ENCODE measurements at places on chromosomes 7 and 10.
A peak's percentile ranks its signal among the peaks of the same experiment; 100 is the strongest.

GRCh38 chr7:127208351-127208750 lies 44.4 kb downstream of the GRM8 start:
- no peak for DNase-seq

- no peak for DNase-seq
Observed at GRCh38 chr10:100731407-100732240, 13.8 kb upstream of the PAX2 start.

GRCh38 chr10:78742730-78743615 lies 325.8 kb upstream of the ZMIZ1 start:
- DNase-seq: no peak

DNA sequence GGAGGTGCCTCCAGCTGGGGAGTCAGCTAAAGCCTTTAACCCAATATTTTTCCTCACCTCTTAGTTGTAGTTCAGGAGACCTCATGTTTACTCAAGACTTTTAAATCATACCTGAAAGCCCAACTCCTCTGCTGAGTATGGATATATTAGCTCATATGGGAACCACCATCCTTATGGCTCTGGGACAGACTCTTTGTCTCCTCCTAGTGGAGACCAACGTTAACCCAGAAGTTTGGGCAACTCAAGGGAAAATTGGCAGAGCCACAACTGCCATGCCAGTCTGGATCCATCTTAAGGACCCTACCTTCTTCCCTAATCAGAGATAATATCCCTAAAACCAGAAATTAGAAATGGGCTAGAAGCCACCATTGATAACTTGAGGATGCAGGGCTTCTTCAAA lies 80.8 kb downstream of the TMEM106B start:
- DNase-seq: no peak

- DNase-seq: no peak
Observed at GRCh38 chr10:103718247-103718620, 137.1 kb downstream of the SH3PXD2A start.

GRCh38 chr7:80971225-80971624 lies 52.4 kb upstream of the SEMA3C start:
- no peak for DNase-seq

DNA sequence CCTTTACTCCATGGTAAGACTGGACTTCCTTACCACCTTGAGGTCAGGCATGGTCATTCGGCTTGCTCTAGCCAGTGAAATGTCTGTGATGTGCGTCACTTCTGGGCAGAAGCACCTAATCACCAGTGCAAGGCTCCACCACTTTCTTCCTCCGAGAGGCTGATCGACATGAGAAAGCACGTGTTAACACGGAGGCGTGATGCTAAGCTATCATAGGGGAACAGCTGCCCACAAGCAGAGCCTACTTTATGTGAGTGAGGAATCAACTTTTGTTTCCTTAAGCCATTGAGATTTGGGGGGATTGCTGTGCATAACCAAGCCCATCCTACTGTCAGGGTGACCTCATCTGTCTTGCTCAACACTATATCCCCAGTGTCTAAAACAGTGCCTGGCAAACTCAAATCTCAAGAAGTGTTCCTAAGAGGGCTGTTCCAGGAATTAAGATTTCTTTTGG lies 23.1 kb upstream of the SAR1A start:
- DNase-seq: no peak

GRCh38 chr7:93530701-93531100 lies 43.8 kb downstream of the CALCR start:
- no peak for DNase-seq

DNA sequence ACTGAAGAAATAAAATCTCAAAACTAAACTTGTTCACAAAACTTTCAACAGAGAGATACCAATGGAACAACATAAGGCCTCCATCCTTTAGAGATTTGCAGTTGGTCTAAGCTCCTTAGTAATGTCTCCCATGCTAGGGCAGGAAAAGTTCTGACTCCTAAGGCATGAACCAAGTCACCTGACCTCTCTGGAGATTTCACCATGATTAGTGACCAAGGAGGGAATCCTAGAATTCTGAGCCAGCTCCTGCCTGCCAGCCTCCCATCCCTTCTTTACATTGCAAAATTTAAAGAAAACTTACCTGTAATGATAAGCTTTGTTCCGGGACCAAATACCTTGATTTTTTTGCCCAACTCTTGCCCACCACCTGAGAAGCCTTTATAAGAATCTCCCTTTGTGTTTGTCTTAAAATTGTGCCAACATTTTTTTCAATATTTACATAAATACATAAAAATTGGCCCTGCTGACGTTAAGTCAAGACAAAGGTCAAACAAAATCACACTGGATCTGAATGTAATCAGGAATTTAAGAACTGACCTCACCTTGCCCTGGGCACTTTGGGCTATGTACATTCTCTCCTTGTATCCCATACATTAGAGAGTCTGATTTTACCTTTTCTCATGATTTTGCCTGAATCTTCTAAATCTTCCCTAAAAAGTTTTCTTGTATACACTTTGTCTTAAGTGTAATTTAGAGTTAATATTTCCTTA lies at the start of gene TARP:
TARP (minus strand) TSS at position 351 of the 710 bp plus-strand sequence.
- DNase-seq: no peak

DNA sequence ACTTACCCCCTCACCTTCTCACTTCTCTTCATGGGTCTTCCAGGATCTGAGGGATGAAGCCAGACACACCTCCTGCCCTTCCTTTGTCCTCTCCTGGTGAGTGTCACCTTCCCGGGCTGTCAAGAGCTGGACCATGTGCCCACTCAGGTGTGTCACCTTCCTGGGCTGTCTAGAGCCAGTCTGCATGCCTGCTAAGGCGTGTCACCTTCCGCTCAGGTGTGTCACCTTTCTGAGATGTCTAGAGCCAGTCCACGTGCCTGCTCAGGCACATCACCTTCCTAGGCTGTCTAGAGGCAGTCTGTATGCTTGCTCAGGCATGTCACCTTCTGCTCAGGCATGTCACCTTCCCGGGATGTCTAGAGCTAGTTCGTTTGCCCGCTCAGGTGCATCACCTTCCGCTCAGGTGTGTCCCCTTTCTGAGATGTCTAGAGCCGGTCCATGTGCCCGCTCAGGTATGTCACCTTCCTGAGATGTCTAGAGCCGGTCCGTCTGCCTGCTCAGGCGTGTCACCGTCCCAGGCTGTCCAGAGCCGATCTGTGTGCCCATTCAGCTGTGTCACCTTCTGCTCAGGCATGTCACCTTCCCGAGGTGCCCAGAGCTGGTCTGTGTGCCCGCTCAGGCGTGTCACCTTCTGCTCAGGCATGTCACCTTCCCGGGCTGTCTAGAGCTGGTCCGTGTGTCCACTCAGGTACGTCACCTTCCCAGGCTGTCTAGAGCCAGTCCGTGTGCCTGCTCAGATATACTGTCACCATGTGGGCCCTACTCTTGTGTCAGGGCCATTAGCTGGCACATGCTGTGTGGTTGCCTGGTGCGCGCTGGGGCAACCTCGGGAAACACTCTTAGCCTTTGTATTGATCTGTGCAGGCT lies 245.3 kb downstream of the EBF3 start:
- no peak for DNase-seq

DNA sequence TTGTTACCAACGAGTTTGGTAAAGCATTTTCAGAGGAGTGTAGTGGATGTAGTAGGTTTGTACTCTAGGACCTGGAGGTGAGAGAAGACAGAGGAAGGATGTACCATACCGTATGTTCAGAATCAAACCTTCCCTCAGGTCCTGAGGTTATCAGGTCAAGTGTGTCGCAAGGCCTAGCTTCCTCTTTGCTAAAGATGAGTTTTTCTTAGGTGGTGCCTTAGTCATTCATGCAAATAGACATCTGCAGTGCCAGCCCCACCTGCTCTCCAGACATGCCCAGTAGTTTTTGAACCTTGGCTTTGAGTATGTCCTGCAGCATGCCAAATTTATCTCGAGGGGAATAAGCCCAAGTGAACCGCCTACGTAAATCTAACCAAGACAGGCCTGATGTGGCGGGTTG lies 71.3 kb downstream of the HDAC9 start:
- no peak for DNase-seq

DNA sequence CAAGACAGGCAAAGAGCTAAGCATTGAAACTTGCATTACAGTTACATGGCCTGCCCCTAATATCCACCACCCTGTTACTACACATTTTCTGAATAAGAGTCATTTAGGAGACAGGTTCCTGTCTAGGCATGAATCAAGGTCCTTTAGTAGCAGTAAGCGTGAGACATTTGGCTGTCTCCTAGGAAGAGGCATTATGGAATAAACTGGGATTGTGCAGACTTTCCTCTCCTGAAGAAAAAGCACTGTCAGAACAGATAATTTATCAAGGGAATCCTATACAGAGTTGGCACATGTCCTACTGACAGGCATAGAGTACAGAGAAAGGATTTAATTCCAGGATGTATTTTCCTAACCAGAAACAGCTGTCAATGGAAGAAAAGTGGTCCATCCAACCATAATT lies 111.9 kb downstream of the INHBA start:
- DNase-seq: no peak

- DNase-seq: no peak
Observed at GRCh38 chr10:125084191-125084613, 76.2 kb downstream of the CTBP2 start.

- no peak for DNase-seq
Observed at GRCh38 chr10:34821587-34822585, 6.8 kb upstream of the PARD3 start.

GRCh38 chr7:143408252-143408685 lies 387 bp downstream of the EPHA1 start:
- DNase-seq: no peak

DNA sequence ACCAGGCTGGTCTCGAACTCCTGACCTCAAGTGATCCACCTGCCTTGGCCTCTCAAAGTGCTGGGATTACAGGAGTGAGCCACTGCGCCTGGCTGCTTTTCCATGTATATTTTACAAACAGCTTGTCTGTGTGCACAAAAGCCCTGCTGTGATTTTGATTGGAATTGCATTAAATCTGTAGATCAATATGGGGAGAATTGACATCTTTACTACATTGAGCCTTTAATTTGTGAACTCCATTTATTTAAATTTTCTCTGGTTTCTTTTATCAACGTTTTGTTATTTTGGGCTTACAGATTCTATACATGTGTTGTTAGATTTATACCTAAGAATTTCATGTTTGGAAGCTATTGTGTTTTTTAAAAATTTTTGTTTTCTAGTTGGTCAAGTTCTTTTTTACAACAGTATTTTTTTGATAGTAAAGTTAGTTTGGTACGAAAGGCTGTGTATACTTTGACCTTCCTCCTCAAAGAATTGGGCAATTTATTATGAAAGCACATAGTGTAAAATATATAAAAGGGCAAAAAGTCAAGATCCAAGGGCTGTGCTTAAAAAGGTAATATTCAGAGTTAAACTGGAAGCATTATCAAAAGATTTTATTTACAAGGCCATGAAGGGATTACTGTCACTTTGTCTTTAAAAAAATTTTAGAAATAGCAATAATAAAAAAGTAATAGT lies 92.8 kb downstream of the STK31 start:
- DNase-seq: no peak

GRCh38 chr10:95229724-95230627 lies 35.9 kb downstream of the ACSM6 start:
- DNase-seq: no peak

DNA sequence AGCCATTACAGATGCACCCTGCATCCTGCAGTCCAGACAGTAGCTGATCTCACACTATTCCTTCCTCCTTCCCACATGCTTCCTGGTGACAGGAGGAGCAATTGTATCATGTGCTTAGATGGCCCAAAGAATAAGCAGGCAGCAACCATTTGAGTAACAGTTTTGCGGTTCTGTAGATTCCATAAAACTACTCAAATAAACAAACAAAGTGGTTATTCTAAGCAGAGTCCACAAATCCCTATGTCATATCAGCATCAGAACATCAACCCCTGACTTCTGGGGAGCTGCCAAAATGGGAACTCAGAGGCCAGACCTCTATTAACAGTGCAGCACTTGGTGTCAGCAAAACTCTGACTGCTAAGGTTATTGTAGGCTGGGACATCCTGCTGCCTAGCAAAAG lies 226.0 kb downstream of the SORCS1 start:
- DNase-seq: no peak

GRCh38 chr7:34341326-34341725 lies 316.7 kb upstream of the NPSR1 start:
- DNase-seq: no peak

- DNase-seq: no peak
Observed at GRCh38 chr7:110502888-110503465, 588.0 kb upstream of the LRRN3 start.

- no peak for DNase-seq
Observed at GRCh38 chr7:100089458-100090196, 858 bp downstream of the COPS6 start.

DNA sequence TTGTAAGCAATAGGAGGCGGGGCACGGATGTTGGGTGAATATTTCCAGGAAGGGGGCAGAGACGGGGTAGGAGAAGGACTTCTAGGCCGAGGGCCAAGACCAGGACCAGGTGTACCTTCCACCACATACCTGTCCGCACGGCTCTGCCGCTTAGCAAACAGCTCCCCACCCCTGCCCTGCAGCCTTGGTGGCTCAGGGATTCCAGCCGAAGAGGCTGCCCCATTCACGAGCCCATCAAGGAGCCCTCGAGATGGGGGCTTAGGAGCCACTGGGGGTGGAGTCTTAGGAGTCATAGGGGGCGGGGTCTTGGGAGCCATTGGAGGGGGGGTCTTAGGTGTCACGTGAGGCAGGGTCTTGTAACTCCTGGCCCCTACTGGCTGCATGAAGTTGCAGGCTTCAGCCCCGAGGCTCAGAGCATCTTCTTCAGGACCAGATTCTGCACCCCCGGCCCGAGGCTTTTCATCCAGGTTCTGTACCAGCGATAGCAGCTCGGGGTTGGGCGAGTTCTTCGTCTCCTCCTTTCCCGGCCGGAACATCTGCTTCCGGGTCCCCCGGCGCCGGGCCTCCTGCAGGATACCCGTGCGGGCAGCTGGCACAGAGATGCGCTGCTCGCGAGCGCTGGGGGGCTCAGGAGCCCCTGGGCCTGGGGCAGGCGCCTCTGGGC lies 6.1 kb upstream of the MYOZ1 start:
- peak; percentile 35 for DNase-seq

DNA sequence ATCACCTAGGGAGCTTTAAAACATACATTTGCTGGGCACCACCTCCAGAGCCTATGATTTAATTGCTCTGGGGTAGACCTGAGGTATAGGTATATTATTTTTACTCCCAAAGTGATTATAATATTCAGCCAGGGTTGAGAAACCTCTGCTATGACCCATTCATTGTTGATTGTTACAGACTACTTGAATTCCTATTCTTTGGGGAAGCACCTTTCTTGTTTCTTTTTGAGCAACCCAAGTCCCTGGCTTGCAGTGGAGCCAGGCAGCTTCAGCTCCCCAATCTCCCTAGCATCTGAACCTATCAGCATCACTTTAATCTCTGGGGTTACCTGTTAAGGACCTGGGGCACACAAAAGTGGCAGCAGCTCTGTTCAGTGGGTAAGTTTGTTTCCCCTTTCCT lies 8.6 kb downstream of the PRKG1 start:
- no peak for DNase-seq

DNA sequence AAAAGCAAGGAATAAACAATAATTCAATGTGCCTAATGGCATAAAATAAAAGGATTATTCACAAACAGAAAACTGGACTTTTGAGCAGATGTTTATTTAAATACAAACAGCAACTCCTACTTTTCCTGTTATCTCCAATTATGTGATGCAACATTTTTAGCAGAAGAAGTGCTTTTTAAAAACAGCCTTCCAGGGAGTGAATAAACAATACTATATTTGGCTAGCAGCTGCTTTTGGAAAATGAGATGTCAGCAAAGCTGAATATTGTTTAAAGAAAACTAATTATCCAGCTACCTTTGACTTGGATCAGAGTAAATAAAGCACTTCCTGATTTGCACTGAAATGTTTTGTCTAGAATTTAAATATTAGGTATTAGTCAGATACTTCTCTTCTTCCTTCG lies 23.2 kb downstream of the CDK1 start:
- no peak for DNase-seq

- DNase-seq: no peak
Observed at GRCh38 chr10:44774676-44775401, 136.3 kb upstream of the TMEM72 start.
